Psoas muscle (tissue), 8 donors: ENCODE measurements at places on chromosomes 7 and 10. TPM values are rescaled to one million over a fixed set of nuclear protein-coding genes. Genes with fewer than 3 reads are reported as not detected.

GRCh38 chr7:28755255-28755654, 202.9 kb downstream of the TRIL start:
- no peak for DNase-seq

- DNase-seq, result no peak
Observed at GRCh38 chr7:129115676-129116075, 28.8 kb upstream of the TSPAN33 start.

- DNase-seq, result no peak
Observed at GRCh38 chr10:17035446-17035845, 94.2 kb downstream of the CUBN start.

GRCh38 chr7:22419488-22419887, 62.5 kb upstream of the RAPGEF5 start:
- no peak for DNase-seq

DNA sequence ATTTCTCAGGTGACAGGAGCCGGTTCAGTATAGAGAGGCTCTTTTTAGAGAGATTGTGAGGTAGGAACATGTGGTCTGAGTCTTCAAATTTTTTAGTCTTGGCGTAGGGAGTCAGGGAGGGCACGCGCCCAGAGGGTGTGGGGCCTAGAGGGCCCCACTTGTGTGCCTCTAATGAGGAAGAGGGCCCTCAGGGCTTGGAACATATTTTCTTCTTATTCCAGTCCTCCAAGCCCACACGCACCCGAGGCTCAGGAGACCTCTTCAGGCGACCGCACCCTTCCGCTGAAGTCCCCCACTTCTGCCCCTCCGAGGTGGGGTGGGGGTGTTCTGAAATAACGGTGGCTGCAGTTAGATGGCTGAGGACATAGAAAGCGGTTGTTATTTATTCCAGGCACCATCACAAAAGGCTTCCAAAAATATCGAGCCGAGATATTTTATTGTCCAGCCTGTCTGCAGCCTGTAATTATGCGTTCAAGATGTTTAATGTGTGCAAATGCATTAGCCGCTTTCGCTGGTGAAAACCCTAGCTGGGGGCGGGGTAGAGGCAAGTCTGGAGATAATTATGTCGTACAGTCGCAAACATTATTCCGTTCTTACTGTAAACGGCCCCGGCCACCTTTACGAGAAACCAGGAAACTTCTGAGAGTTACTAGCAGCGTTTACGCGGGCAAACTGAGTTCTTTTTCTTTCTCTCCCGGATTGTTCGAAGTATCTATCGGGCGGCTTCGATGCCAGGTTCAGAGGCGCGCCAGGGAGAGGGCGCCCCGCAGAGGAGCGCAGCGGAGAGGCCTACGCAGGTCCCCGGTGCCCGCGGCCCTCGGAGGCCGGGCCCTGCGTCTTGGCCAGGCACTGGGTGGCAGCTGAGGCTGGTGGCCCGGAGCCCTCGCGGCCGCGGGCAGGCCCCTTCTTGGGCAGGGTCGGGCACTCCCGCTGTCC, 12.9 kb upstream of the HOXA13 start:
- DNase-seq, result no peak

GRCh38 chr7:102313997-102314780, 27.5 kb downstream of the SH2B2 start:
- DNase-seq, result no peak

DNA sequence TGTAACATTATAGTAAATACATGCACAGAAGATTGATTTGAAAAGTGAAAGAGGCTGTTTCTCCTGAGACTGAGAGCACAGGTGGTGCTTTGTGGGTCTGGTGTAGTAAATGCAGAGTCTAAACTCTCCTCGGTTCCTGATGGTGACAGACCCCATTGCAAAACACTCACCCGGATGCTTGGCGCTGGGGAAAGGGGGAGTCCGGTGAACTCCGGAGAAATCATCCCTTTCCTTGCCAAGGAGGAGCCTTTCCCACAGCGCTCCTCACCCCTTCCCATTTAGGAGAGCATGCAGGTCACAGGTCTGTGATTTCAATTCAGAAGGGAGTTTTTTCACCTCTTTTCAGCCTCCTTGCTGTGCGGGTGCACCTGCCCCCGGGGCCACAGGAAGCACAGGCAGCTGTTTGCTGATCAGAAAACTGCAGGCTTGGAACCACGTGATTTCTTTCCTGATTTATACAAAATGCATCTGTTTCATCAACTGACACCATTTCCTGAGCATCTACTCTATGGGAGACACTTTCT, 75.6 kb upstream of the LYZL2 start:
- DNase-seq, result no peak

- DNase-seq, result no peak
Observed at GRCh38 chr10:121667948-121668313, 69.7 kb upstream of the FGFR2 start.

- no peak for DNase-seq
Observed at GRCh38 chr7:84895563-84895962, 291.3 kb downstream of the SEMA3D start.

- DNase-seq, result no peak
Observed at GRCh38 chr7:27247452-27248426, 5.1 kb downstream of the EVX1 start.

- no peak for DNase-seq
Observed at GRCh38 chr7:25643770-25644394, 415.6 kb upstream of the NPVF start.

- DNase-seq, result peak; percentile 21
Observed at GRCh38 chr10:42998481-42999384, 78.1 kb upstream of the RET start.

DNA sequence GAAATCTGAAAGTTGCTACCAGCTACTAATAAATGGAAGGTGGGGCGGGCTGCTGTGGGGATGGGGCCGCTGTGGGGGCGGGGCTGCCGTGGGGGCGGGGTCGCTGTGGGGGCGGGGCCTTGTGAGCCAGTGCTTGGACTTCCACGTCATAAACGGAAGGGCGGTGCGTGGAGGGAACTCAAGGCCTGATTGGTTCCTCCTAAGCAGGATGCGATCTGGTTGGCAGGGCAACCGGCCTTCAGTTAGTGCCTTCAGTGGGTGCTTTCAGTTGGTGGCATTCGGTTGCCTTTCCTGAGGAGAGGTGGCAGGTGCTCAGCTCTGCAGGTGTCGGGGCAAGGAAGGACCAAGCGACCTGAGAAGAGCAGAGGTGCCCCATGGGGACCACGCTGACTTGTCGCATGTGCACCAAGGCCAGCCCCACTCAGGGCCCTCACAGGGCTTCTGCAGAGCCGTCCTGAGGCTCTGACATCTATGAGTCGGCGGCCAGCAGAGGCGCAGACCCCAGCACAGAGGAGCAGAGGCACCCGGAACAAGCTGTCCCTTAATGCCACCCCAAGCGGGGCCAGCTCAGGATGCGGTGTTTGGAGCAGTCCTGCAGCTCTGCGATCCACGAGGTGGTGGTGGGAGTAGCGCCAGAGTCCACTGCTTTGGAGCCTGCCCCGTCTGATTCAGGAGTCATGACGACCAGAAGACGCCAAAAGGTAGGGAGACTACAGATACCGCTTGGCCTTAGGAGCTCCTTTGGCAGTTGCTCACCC, 54.4 kb upstream of the PDSS1 start:
- no peak for DNase-seq

GRCh38 chr10:21078410-21079329, 181.6 kb upstream of the NEBL start:
- DNase-seq, result peak; percentile 51

DNA sequence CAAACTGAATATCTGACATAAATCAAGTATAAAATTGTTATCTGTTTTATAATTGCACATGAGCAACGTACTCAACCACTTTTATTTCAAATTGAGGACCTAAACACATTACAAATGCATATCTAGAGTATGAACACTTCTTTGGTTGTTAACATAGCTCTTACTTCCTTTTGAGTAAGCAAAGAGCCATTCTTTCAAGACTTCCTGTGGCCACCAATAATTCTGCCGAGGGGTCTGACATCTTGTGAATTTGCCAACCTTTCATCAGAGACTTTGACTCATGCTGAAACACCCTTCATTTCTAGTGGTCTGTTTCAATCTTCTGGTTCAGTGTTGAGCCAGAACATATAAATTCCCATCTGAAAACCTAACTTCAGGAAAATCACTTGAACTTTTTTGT, 59.4 kb downstream of the CDK14 start:
- DNase-seq, result no peak

DNA sequence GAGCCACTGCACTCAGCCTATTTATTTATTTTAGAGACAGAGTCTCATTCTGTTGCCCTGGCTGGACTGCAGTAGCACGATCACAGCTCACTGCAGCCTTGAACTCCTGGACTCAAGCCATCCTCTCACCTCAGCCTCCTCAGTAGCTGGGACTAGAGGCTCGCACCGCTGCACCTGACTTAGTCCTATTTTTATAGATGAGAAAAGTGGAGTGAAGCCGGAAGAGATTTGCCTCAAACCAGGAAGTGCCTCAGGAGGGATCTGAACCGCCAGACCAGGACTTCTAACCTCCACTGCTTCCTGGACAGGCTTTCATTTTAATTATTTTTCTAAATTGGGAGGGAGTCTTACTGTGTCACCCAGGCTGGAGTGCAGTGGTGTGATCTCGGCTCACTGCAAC, 17.5 kb upstream of the CLIP2 start:
- no peak for DNase-seq

GRCh38 chr7:151853896-151854719, 22.8 kb downstream of the PRKAG2 start:
- peak; percentile 75 for DNase-seq

- no peak for DNase-seq
Observed at GRCh38 chr7:133003052-133003910, 78.6 kb downstream of the CHCHD3 start.

- DNase-seq, result no peak
Observed at GRCh38 chr7:85065888-85066485, 120.9 kb downstream of the SEMA3D start.

DNA sequence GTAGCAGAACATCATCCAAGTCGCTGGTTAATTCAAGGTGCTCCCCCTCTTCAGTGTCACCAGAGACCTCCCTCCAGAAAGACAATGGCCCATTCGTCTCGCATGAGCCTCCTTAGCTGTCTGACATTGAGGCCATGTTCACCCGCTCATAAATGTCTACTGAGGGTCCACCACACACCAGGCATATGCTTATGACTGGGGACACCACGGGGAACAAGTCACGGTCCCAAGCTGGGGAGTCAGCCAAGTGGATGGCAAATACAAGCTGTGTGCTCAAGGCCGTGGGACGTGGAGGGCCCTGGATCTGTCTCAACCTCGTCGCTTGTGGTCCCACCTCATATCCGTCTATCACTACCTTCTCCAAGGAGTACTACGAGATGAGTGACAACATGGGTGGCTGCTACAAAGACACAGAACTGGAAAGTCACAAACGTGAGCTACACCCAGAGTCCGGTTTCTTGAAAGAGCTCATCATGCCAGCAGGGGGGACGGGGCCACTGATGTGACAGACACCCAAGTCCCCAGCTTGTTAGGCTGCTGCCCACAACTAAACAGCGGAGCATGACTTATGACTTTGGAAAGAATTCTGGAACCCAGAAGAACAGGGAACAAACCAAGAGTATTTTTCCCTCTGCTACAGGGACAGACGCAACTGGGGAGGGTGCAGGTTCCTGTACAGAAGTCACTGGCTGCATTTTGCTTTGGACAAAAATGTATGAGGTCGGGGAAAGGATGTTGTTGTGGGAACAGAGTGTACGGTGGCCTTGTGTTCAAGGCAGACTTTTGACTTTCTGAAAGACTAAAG, 189.6 kb downstream of the COBL start:
- no peak for DNase-seq

GRCh38 chr10:260819-261429, 125.7 kb downstream of the ZMYND11 start:
- no peak for DNase-seq

DNA sequence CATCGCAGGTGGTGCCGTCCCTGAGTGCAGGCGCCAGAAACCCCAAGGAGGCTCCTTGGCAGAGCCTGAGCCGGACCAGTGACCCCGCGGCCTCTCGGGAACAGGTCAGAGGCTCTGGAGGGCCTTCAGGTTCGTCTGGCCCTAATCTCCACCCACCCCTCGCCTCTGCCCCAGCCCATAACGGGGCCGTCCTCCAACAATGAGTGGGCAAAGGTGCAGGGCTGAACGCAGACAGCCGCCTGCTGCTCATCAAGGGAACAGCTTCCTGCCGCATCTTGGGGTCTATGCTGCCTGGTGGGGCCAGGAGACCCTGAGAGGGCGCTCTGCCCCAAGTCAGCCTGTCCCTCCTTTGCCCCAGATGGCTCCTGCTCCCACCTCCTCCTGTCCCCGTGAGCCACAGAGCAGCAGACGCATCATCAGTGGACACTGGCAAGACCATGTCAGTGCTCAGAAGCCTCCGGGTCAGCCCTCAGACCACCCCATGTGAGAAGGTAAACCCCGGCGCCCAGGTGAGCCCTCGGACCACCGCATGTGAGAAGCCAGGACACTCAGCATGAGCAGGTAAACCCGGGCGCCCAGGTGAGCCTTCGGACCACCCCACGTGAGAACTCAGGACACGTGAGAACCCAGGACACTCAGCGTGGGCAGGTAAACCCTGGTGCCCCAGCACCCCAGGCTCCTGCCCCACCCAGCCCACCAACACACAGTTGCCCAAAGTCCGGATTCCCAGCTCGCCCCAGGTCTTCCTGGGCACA, 142.0 kb downstream of the PTPRN2 start:
- DNase-seq, result no peak

GRCh38 chr10:11297136-11297535, 279.5 kb downstream of the CELF2 start:
- no peak for DNase-seq

Gene KIAA1549
- 4.4 TPM for total RNA-seq

Gene TM9SF3
- 57.1 TPM for total RNA-seq

Gene IRF5
- 1.6 TPM for total RNA-seq

Gene PRTFDC1
- 0.42 TPM for total RNA-seq

Gene SFRP5
- not detected for total RNA-seq

Gene HMX2
- total RNA-seq, result not detected

Gene CLIP2
- total RNA-seq, result 4.3 TPM

Gene CLCN1
- total RNA-seq, result 9.8 TPM

Gene GBX1
- total RNA-seq, result 1.9 TPM

Gene APBB1IP
- 2.7 TPM for total RNA-seq

Gene NPSR1
- not detected for total RNA-seq

Gene LAMB1
- 23.7 TPM for total RNA-seq

Gene SOSTDC1
- not detected for total RNA-seq

Gene OR2A12
- total RNA-seq, result not detected
